GM13976 (cell line): ENCODE measurements at places on chromosomes 3 and 15.

DNA sequence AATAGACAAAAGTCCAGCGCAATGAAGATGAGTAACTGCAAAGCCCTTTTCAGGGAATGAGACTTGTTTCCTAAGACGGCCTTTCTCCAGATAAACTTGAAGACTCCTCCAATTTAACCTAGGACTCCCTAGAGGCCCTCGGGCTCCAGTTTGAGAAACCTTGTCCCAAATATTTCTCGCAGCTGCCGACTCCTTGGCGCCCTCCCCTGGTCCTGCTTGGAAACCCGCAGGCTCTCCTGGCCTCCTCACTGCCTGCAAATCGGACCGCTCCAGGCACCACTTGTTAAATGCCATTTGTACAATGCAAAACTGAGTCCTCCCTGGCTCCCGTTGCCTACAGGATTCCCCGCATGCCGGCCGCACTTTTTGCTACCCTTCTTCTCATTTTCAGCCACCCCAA lies 36.8 kb downstream of the MUC4 start:
- peak; percentile 47 for DNase-seq

- DNase-seq: no peak
Measured at GRCh38 chr3:69338911-69339310, 47.0 kb downstream of the FRMD4B start.

DNA sequence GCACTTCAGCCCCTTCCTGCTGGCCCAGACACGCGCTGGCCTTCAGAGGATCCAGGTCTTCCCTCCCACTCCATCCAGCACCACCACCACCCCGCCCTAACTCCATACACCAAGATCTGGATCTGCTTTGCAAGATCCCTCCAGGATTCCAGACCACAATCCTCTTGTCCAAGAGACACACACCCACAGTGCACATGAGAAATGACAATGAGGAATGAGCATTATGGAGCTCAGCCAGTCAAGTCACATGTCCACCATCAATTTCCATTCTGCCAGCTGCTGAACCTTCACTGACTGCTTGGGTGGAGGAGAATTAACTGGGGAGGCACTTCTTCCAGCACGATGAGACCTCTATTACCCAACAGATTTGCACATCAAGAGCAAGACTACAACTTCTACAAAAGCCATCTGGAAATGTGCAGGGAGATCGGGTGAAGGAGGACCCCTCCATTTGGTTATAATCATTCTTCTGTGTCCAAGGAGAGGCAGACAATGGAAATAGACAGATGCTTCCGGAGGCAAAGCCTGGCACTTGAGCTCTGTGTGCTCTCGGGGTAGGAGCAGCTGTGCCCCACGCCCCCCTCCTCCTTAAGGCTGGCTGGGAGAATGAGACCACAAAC lies 12.3 kb upstream of the SPATA12 start:
- no peak for DNase-seq

DNA sequence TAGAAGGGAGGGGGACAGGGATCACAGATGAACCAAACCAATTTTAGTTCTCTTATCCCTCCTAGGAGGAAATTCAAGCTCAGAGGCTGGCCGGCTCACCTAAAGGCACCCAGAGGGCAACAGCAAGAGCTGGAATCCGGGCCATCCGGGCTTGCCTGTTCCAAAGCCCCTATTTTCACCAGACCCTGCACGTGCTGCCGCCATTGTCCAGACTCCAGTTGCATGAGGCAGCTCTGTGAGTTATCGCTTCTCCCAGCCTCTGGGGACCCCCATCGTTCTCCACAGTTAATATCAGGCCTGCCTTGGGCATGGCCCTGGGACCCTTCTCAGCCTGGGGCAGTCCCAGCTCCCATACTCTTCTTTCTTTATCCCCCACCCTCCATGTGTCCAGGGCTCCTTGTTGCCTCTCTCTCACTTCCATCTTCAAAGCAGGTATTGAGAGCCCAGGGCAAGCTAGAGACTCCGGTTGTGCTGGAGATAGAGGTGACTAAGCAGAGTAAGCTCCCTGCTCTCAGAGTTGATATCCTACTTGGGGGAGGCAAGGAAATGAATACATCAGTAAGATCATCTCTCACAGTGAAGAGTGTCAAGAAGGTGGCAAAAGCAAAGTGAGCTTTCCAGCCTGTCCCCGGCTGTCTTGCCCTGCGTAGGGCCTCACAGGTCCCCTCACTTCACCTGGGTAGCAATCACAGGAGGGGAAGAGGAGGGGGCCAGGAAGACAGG lies 322.8 kb downstream of the UACA start:
- DNase-seq: peak; percentile 4
